Central memory CD8-positive, alpha-beta T cell (primary cell): ENCODE measurements at places on chromosomes 11 and 22.

- no peak for DNase-seq
These were observed 43.2 kb downstream of the OR4C45 start for GRCh38 chr11:50075856-50076255.

GRCh38 chr22:42780070-42780540 lies 59.4 kb upstream of the A4GALT start:
- DNase-seq = peak; percentile 35

GRCh38 chr22:17315310-17315709 lies 54.0 kb upstream of the CECR2 start:
- no peak for DNase-seq

DNA sequence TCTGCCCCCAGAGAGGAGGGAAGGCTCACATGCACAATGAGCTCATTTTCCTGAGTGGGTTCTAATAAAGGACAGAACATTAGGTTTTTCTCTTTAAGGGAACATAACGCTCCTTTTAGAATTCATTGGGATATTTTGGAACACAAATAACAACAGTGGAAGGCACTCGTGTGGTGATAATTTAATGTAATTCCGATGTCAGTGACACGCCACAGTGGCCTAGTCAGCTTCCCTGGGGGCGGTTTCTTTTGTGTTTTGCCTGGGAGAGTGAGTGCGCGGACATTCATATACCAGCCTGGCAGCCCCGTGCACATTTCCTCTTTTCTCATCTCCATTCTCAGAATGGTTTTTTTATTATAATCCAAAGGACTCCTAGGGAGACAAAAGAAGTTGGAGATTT lies 41.1 kb downstream of the SEZ6L start:
- DNase-seq = no peak

DNA sequence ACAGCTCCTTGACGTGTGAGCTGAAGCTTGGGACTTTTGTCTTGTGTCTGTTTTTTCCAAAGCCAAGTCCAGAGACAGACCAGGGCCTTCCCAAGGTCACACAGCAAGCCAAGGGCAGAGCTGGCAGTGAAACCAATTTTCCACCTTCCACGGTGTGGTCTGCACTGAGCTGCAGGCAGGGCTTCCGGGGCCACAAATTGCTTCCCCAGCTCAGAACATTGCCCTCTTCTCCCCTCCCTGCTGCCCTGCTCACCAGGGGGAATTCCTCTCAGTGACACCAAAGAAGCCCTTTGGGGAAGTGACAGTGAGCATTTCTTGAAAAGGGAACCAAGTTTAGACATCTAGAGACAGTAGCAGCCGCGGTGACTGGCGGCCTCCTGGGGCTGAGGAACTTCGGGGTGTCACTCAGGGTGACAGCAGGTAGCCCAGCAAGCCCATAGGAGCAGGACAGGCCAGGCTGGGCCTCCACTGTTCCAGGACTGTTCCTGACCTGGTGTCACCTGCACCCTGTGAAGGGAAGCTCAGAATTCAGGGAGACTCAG lies 9.2 kb downstream of the FXYD2 start:
- peak; percentile 46 for DNase-seq

- no peak for DNase-seq
These were observed 50.8 kb downstream of the MN1 start for GRCh38 chr22:27750584-27751265.

GRCh38 chr11:33967451-33967850 lies 75.6 kb upstream of the LMO2 start:
- no peak for DNase-seq

GRCh38 chr22:49775867-49776511 lies 51.7 kb downstream of the BRD1 start:
- no peak for DNase-seq
